ENCODE measurements at places on chromosomes 4 and X.

GRCh38 chrX:39688576-39689375 is 409.0 kb downstream of the BCOR start:
- peak; percentile 79 for DNase-seq

- DNase-seq: no peak
These were observed 179.4 kb downstream of the DHRSX start for GRCh38 chrX:2321411-2321810.

DNA sequence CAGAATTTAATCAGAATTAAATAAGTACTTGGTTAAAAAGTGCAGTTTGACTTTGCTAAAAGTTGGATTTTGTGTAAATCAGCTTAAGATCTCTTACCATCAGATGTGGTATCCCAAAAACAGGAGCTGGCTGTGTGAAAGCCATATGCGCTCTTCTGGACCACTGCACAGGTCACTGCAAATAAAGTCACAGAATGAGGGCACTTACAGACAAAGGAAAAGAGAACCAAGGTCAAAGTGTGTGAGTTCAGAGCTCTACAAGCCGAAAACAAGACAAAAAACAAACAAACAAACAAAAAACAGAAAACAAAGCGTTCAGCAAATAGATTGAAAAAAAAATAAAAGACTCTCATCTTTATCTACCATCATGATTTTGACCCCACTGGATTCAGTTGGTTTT is 6.4 kb downstream of the DYNLT3 start:
- DNase-seq: no peak

GRCh38 chr4:112817933-112818593 is 181.1 kb downstream of the LARP7 start:
- DNase-seq: peak; percentile 52

DNA sequence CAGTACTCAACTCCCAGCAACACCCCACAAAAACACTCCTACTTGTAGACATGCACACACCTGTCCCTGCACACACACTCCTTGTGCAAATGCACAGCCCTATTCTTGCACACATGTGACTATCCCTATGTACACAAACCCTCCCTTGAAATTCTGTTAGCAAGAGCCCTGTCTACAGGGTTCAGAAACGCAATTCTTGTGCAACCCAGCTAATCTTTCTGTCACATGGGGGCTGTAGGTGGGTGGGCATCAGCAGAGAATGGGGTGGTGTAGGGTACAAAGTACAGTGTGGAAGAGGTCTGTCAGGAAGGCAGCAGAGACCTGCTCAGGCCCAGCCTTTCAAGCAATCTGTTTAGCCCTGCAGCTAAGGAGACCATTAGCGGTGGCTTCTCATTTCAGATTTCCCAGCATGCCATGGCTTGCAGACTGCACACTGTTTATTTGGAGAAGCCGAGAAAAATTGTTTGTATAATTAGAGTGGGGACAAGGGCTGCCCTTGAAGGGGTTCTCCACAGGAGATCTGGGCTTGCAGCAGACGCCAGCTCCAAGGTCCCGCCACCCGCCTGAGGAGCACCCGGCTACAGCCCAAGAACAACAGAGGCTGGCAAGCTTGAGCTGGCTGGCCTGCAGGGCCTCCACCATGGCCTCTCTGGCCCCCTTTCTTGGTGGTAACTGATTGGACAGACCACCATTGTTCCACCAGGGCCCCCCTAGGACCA is 144.0 kb upstream of the PJA1 start:
- no peak for DNase-seq

DNA sequence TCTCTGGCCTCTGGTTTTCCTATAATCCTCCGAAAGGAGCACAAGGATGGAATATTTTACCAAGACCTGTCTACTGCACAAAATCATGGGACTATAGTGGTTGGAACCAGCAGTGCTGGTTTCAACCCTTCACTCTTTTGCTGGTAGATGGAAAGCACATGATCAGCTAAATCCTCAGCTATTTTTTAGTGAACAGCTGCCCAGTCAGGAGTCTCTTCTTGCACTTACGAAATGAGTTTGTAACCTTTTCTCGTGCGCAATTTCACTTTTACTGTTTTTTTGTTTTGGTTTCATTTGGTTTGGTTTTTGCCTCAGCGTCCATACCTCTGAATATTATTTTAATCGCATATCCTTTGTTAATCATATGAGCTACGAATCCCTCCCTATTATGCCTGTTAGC is 418.5 kb upstream of the CPEB2 start:
- no peak for DNase-seq

DNA sequence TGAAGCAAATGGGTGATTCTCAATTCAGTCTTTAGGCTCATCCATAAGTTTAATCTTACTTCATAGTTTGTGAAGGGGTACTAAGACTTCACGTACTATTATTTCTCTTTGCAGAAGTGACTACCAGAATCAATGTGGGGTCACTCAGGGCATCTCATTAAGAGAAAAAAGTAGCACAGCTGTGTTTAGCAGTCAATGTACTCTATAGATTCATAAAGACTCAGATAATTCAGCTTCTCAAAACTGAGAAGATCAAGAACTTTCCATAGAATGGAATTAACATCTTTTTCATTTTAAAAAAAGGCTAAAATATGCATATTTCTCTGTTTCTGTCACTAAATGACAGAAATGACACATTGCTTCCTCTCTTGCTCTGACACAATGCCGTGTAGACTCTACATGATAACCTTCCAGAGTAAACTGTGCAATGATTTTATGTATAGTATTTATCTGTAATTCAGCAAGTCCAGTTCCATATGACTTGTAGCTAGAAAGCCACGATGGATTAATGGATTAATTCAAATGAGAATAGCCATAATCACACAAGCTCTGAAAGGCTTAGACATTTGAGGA is 20.3 kb upstream of the LSM6 start:
- DNase-seq: no peak

DNA sequence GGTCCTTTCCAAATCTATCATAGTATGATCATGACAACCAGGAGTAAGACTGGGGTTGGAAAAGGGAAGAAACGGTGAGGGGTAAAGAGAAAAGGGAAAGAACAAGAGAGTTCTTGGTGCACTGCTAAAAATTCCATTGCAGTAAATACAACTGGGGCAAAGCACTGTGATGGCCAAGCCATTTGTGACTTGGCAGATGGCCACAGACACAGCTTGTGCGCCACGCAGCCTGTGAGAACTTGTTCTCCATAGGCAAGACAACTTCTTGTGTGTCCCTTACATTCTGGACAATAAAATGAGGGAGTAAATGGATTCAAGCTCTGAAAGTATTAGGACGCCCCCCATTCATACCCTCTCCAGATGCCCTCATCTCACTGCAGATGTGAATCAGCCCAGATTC is 10.9 kb downstream of the MFAP3L start:
- DNase-seq: peak; percentile 72

DNA sequence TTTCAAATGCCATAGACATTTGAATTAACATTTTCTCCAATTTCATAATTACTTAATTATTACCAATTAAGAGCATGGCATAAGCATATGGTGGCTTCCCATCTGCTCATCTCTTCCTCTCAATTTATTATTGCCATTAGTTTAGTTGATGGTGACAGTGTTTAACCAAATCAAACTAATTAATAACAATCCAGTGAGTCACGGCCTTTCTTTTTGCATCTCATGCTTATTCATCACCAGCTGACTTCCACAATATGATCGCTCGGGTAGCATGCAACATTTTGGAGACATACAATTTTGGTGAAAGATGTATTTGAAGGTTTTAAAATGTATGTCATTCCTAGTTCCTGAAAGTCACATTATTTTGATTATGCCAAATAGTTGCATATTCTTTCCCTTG is 172.8 kb upstream of the TACR3 start:
- DNase-seq: no peak

DNA sequence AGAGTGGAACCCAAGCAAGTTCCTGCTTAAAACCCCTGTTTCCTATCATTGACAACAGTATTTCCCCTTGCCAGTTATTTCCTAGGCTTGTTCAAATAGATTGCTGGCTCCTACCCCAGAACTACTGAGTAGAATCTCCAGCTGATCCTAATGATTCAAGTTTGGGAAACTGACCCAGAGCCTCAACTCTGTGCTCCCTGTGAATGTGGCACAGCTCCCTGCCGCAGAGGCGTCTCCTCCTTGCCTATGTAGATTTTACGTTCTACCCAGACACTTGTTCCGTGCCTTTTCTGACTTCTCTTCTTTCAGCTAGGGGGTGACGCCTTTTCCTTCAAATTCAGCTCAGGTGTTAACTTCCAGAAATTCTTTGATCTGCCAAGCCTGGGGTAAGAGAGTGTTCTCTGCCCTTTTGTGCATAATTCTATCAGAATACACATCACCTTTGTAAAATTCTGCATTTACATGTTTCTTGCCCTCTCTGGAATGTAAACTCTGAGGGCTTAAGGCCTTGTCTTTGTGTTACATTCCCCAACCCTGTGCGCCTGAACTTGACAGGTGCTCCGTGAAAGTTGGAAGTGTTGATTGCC is 4.4 kb downstream of the LSM6 start:
- no peak for DNase-seq

GRCh38 chr4:136751556-136751955 is 780.7 kb downstream of the PCDH18 start:
- DNase-seq: no peak

GRCh38 chr4:81620442-81620841 is 148.7 kb upstream of the RASGEF1B start:
- DNase-seq: no peak

GRCh38 chr4:41216294-41217019 is 2.1 kb upstream of the APBB2 start:
- peak; percentile 23 for DNase-seq

GRCh38 chrX:55107911-55108310 is 19.1 kb downstream of the PAGE2 start:
- DNase-seq: no peak

DNA sequence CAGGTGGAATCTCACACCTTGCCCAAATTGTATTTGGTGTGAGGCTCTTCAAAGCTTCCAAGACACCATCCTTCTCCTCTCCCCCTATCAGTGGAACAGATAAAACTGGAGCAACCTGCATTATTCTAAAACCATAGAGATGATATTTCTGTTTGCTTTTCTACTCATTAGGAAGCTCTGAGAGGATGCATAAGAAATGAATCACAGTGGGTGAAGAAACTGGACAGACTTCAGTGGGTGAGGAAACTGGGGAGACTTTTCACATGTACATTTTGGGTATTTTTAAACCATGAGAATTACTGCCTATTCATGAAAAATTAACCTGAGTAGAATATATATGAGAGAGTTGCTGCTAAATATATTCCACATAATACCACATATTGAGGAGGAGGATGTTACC is 16.4 kb downstream of the HAND2 start:
- no peak for DNase-seq

DNA sequence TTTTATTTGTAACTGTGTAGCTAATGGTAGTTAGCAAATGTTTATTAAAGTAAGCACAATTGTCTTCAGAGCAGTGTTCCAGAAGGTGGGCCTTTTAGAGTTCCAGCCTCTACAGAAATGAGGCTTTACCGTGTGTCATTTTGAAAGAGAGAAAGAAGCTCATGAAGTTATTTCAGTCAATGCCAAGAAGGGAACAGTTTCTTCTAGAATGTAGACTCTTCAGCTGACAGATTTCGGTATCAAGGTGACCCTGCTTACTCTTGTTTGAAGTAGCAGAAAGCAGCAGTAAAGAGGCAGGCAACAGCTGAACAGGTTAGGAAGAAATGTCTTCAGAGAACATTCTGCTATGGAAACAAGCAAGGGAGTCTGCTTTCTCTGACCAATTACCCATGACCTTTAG is 93.6 kb downstream of the TASL start:
- no peak for DNase-seq

- no peak for DNase-seq
These were observed at the start of gene MAGEB4 for GRCh38 chrX:30241724-30242415. MAGEB4 (plus strand) TSS chrX:30242000; CDS start chrX:30242136, 136 bp downstream.

DNA sequence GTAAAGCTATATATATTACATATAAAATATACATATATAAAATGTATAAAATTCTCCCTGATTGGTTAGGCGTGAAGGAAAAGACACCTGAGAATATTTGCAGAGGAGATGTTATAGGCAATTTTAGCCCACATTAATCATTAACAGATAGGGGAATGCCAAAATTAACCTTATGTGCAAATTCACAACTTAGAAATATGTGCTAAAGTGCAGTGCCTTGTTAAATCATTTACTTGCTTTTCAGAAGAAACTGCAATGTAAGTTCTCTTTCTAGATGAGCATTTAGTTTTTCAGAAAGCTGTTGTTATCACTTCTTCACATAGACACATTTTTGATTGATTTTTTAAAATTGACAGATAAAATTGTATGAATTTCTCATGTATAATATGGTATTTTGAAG is 5.6 kb downstream of the TASL start:
- no peak for DNase-seq

- DNase-seq: no peak
These were observed 531.8 kb downstream of the GLUD2 start for GRCh38 chrX:121579016-121579760.

- DNase-seq: no peak
These were observed 55.8 kb downstream of the FRMPD3 start for GRCh38 chrX:107505223-107505622.

DNA sequence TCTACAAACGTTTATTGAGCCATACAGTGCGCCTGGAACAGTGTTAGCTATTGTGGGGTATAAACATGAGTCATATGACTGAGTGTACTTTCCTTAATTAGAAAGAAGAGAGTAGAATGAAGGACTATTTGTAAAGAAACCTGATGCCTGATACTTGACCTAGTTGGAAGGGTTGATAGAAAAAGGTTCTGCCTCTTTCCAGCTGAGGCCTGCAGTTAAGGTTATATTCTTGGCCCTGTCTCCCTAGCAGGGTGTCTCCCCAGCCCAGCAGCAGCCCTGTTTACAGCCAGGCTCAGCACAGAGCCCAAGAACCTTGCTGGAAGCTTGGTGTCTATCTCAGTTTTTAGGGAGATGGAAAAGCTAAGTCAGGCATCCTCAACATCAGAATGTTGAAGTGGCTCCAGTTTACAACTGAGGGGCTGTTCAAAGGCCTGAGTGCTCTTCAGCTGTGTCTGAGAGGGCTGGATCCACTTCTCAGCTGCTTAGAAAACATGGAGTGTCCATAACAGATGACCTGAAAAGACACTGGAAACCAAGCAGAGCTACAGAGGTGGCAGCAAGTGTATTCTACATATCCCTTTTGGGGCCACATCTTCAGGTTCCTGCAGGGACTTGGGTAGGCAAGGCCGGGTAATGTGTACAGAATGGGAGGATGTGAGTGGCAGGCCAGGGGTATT is 21.6 kb downstream of the NYX start:
- DNase-seq: no peak

- no peak for DNase-seq
These were observed 143.2 kb downstream of the LHFPL1 start for GRCh38 chrX:112536544-112536943.

- DNase-seq: peak; percentile 28
These were observed 85.5 kb downstream of the CT47B1 start for GRCh38 chrX:120790118-120790517.

DNA sequence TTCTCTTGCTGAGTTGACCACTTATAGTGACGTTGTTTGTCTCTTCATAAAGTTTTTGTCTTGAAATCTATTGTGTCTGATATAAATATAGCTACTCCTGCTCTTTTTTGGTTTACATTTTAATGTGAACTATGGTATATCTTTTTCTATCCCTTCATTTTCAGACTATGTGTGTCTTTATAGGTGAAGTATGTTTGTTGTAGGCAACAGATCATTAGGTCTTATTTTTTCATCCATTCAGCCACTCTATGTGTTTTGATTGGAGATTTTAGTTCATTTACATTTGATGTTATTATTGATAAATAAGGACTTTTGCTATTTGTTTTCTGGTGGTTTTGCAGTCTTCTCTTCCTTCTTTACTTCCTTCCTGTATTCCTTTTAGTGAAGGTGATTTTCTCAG is 44.0 kb upstream of the SLC16A2 start:
- no peak for DNase-seq

GRCh38 chr4:77773101-77773500 is 46.1 kb downstream of the CNOT6L start:
- no peak for DNase-seq

Data from anterior cingulate cortex (tissue), 58 donors.